ENCODE measurements at places on chromosomes 13 and 19. TPM values are rescaled to one million over a fixed set of nuclear protein-coding genes. Genes with fewer than 3 reads are reported as not detected.

DNA sequence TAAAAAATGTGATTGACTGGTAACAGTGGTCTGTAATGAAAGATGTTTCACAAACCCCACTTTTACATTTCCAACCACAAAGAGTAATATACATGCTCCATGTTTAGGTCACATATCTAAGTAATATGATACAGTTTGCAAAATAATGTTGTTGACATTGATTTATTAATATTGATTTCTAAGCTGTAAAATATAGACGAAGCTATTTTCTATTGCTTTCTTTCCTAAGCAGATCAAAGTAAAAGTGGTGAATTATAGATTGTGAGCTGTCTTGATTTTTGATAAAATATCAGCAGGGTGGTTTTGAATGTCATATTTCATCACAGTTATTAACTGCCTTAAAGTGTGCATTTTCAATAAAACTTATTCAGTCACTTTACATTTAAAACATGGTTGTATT, 2292.8 kb downstream of the PCDH9 start:
- DNase-seq = no peak
- H3K27ac ChIP-seq = no peak overlapping the region
- no peaks in the 10 kb centered on the region for H3K36me3 ChIP-seq
- no peak overlapping the region for H3K4me3 ChIP-seq
- H3K27me3 ChIP-seq = no peaks in the 10 kb centered on the region

DNA sequence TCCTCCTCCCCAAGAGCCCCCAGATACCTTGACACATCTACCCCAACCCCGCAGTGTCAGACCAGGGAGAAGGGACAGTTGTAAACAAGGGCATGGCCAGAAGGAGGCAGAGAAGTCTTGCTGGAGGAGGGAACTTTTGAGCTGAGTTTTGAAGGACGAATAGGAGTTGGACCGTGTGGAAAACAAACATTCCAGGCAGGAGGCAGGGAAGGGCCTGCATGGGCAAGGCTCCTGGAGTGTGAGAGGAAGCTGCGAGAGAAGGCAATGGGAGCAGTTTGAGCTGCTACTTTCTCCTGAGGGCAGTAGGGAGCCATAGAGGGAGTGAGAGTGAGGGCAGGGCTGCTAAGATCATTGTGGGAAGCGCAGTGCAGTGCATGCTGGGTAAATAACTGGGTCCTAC, 23.3 kb downstream of the IL12RB1 start:
- H3K4me3 ChIP-seq = no peak overlapping the region
- no peak overlapping the region for H3K27ac ChIP-seq
- no peaks in the 10 kb centered on the region for H3K27me3 ChIP-seq
- DNase-seq = no peak
- H3K4me1 ChIP-seq = peaks cover 4% of the 10 kb centered on the region
- no peaks in the 10 kb centered on the region for H3K36me3 ChIP-seq

DNA sequence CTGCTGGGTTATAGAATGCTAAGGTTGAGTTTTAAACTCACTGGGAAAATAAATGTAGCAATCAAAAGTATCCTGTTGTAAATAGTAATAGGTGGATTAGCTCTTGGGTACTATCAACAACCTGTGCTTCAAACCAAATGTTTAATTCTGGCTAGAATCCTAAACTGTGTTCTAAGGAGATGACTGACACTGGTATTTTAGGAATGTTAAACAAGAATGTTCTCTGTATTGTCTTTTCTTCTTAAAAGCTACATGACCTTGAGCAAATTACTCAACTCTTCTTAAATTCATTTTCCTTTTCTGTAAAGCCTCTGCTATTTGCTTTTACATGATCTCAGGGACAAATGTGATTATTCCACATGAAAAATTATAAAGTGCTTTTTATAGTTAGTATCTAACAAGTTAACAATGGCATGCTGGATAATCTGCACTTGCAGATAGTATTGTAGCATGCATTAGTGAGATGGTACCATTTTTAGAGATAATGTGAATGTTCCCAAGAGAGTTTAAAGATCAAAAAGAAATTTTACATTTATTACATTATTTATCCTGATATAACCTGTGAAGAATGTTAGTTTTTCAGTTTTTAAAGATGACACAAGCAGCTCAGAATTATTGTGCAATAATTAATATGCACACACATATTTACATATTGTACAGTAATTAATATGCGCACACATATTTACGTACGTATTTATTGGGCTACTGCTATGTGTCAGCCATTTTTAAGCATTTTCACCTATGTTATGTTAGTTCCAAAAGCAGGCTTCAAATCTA, 13.6 kb upstream of the EPSTI1 start:
- no peaks in the 10 kb centered on the region for H3K36me3 ChIP-seq
- no peak overlapping the region for H3K27ac ChIP-seq
- no peak for DNase-seq
- H3K4me1 ChIP-seq = no peaks in the 10 kb centered on the region
- no peaks in the 10 kb centered on the region for H3K27me3 ChIP-seq

DNA sequence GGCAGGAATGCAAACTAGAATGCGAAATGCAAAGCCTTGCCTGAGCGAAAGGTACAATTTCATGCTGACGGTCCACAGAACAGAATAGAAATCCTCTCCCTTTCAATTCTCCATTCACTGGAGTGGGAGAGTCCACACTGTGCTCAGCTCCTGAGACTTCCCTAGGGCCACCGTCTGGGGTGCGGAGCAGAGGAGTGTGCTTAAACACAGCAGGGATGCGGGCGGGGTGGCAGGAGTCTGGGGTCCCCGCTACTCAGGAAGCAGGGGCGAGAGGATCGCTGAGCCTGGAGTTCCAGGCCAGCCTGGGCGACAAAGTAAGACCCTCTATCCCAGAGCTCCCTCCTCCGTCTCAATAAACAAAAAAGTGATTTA, 552 bp upstream of the ZNF816 start:
- peak overlapping the region; percentile 60 for H3K4me3 ChIP-seq
- peaks cover 31% of the 10 kb centered on the region for H3K4me1 ChIP-seq
- H3K27me3 ChIP-seq = no peaks in the 10 kb centered on the region
- H3K27ac ChIP-seq = peak overlapping the region; percentile 83
- no peak for DNase-seq
- H3K36me3 ChIP-seq = peaks cover 8% of the 10 kb centered on the region

DNA sequence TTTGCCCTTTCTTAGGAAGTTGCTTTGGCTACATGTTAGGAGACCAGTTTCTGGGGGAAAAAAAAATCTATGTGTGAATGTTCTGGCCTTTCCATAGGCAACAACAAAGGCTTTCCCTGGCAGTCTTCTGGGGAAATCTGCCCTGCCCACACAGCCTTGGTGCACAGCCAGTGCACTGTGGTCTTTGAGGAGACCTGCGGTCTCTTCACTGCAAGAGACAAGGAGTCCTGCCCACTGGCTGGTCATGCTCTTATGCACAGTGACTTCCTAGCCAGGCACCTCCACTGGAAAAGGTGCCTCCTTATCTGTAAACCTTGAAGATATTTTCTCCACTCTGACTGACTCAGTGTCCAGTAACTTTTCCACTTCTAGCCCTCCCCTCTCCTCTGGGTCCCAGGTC, 155.1 kb downstream of the SUCLA2 start:
- H3K27me3 ChIP-seq = no peaks in the 10 kb centered on the region
- H3K4me3 ChIP-seq = no peak overlapping the region
- no peak for DNase-seq
- H3K4me1 ChIP-seq = no peaks in the 10 kb centered on the region
- H3K27ac ChIP-seq = no peak overlapping the region

- DNase-seq = no peak
- H3K27ac ChIP-seq = no peak overlapping the region
- peaks cover 25% of the 10 kb centered on the region for H3K4me1 ChIP-seq
- H3K27me3 ChIP-seq = no peaks in the 10 kb centered on the region
Measured at GRCh38 chr19:16338470-16339360, 14.1 kb downstream of the KLF2 start.

DNA sequence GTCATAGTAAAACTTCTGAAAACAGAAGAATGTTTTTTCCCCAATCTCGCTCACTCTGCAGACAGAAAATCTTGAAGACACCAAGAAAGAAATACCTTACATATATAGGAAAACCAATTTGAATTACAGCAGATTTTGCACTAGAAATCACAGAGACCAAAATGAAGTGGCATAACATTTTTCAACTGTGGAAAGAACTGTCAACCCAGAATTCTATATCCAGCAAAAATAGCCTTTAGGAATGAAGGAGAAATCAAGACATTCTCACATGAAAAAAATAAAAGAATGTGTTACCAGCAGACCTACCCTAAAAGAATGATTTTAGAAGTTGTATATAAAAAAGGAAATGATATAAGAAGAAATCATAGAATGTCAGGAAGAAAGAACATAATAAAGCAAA, 28.7 kb downstream of the CCDC122 start:
- no peak overlapping the region for H3K4me3 ChIP-seq
- H3K4me1 ChIP-seq = no peaks in the 10 kb centered on the region
- H3K27me3 ChIP-seq = no peaks in the 10 kb centered on the region
- peaks cover 4% of the 10 kb centered on the region for H3K36me3 ChIP-seq

GRCh38 chr19:2236064-2236313, 140 bp downstream of the PLEKHJ1 start:
- no peak for DNase-seq
- peak overlapping the region; percentile 97 for H3K27ac ChIP-seq
- peaks cover 63% of the 10 kb centered on the region for H3K4me1 ChIP-seq
- no peaks in the 10 kb centered on the region for H3K27me3 ChIP-seq

DNA sequence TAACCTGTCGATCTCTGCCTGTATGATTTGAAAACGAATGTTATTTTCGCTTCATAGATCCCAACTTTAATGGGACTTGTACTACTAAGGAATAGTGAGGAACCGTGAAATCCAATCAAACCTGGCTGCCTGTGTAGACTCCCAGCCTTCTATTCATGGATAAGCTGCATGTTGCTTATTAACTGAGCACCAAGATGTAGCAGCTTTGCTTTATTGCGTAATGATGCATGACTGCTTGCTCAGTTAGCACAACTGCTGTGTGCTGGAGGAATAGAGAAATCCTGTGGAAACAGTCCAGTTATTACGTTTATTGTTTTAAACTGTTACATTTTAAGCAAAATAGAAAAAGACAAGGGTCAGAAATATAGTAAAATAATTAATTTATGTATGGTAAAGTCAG, 108.2 kb downstream of the SHISA2 start:
- H3K4me1 ChIP-seq = no peaks in the 10 kb centered on the region
- no peaks in the 10 kb centered on the region for H3K27me3 ChIP-seq
- no peak overlapping the region for H3K27ac ChIP-seq
- H3K36me3 ChIP-seq = no peaks in the 10 kb centered on the region
- no peak overlapping the region for H3K4me3 ChIP-seq

Gene ZNF20
- 1.5 TPM for total RNA-seq

Gene ADGRE1
- not detected for total RNA-seq

Gene C13orf42
- not detected for total RNA-seq

Gene LILRB4
- total RNA-seq = 2.9 TPM
